Non-pigmented ciliary epithelial cell (primary cell): ENCODE measurements at places on chromosomes 3 and 15.

DNA sequence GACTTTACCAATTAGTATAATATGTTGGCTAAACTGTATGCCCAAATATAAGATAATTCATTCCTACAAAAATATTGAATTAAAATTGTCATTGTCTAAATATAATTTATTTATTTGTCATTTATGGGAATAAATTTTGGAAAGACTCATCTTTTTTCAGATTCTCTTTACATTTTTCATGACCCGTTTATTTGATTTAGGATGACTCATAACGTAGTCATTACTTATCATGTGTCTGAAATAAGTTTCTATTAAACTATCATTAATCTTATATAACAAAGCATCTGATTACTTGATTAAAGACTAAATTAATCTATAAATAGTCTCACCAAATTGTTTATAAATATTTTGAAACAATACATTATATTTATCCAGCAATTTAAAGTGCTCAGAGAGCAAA is 516.6 kb downstream of the CADM2 start:
- no peak for DNase-seq

DNA sequence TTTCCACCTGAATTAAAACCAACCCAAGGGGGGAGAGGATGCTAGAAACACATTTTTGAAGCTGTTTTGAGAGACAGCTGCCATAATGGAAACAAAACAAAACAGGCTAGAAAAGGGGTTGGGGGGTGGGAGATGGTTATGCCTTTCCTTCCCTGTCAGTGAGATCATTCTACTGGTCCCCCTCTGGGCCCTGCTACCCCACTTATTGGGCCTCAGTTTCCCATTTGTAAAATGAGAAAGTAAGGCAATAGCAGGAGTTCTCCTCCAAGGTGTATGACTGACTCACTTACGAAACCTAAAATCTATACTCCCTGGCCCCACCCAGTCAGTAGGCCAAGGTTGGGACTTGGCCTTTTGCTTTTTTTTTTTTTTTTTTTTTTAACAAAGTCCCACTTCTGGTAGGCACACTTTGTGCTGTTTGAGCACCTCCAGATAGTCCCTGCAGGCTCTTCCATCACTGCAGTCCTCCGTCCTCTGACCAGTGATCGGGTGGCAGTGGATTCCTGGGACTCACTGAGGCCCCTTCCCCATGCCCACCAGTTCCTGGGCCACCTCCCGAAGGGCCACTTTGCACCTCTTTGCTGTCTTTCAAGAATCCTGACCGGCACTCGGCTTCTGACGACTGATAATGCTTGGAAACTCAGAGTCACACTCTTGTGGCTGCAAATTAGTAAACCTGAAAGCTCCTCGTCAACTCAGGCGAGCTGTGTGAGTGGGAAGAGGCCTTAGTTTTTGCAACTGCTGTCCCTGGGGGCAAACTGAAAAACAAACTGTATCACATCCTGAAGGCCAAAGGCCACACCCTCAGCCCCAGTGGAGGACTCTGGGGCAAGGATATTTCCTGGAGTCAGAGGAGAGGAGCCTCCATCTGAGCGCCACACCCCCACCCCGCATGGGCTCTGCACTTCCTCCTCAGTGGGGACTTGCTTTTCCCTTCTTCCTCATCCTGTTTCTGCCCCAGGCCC is 6.7 kb upstream of the PSTPIP1 start:
- DNase-seq: no peak

DNA sequence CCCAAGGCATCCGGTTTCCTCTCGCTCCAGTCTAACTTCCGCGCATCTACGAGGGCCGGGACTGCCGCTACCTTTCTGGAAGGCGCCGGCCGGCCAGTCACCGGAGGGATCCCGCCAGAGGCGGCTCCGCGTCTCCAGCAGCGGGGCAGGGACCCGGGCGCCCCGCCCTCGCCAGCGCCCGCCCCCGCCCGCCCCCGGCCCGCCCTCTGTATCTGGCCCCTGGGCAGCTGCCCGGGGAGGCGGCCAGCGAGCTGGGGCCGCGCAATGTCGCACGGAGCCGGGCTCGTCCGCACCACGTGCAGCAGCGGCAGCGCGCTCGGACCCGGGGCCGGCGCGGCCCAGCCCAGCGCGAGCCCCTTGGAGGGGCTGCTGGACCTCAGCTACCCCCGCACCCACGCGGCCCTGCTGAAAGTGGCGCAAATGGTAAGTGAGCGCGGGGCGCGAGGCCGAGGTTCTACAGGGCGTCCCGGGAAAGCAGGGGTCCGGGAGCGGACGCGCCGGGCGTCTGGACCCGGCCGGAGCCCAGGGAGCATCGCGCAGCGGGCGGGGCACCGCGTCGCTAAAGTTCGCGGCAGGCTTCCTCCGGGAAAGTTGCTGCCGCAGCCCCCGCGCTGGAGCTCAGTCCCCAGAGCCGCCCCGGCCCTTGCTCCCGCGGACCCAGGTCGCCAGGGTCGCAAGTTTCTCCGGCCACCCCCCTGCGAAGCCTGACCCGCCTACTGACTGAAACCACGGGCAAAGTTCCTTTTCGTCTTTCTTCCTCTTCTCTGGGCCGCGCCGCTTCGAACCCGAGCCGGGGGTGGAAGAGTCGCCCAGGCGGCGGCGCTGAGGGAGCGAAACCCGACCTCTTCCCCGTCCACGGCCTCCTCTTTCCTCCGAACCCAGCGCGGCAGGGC is at the start of gene CMTM7:
CMTM7 (plus strand) TSS at position 211 of the 893 bp plus-strand sequence; CDS start at position 265, 54 bp downstream.
- DNase-seq: no peak

GRCh38 chr3:189394599-189395121 is 222.9 kb downstream of the TPRG1 start:
- no peak for DNase-seq

DNA sequence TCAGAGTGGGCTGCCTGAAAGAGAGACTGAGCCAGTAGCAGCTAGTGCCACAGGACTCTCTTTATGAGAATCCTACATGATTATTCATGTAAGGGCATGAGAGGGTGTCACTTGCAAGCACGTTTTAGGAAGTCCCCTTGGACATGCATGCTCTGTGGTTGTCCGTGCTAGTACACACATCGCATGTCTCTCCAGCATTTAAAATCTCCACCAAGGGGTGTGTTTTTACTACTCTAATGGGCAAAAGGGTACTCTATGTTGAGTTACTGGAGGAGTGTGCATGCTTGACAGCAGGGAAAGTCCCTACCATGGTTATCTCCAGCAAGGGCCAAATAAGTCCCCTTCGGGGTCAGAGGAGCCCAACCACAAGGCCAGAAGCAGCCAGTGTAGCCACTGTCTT is 70.7 kb downstream of the DCLK3 start:
- no peak for DNase-seq

GRCh38 chr3:155876037-155876436 is 5.6 kb downstream of the GMPS start:
- no peak for DNase-seq

DNA sequence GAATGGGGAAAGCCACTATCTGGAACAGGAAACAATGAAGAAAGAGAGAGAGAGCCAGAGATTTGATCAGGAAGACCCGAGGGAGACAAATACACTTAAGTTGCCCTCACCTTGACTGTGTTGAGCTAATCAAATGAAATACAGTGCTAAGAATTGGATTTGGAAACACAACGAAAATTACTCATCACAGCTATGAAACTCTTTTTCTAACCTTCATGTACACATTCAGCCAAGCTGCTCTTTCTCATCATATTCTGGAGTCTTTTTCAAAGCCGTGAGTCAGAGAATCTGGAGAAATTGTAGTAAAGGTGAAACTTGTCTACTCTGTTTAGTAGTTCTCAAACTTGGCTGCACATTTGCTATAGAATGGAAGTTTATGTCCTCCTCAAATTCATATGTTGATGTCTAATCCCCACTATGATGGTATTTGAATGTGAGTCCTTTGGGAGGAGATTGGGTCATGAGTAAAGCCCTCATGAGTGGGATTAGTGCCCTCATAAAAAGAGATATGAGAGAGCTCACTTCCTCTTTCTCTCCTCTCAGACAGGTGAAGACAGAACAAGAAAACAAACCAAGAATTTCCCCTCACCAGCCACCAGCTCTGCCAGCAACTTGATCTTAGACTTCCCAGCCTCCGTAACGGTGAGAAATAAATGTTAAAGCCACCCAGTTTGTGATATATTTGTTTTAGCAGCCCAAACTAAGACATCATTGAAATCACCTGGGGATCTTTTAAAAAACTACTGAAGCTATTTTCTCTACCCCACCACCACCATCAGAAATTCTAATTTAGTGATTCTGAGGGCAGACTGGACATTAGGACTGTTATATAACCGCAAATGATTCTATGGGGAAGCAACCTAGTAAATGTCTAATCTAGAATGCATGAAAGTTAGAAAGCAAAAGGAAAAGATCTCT is 143.6 kb upstream of the GRM7 start:
- no peak for DNase-seq

DNA sequence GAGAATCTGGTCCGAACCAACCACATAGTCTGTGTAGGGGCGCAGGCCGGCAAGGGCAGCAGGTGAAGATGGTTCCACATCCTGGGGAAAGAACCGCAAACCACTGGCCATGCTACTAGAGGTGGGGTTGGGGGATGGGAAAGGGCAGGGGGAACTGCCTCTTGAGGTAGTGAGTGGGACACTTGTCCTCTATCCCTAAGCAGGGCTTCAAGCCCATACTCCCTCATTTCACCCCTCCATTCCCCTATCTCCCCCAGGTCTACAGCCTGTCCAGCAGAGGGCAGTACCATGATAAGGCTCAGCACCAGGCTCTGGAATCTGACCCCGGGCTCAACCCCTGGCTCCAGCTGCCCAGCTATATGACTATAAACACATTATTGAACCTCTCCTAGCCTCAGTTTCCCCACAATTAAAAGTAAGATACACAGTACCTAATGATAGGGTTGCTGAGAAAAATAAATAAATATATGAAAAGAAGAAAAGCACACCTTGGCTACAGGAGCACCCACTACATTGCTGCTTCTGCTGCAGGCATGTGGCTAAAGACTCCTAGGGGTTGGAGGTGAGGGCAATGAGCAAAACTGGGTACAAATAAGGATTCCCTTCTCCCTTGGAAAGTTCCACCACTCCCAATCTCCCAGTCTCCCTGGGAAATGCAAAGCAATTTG is 6.3 kb downstream of the GORASP1 start:
- no peak for DNase-seq

- DNase-seq: no peak
Observed at GRCh38 chr3:30908456-30909037, 14.1 kb upstream of the GADL1 start.

DNA sequence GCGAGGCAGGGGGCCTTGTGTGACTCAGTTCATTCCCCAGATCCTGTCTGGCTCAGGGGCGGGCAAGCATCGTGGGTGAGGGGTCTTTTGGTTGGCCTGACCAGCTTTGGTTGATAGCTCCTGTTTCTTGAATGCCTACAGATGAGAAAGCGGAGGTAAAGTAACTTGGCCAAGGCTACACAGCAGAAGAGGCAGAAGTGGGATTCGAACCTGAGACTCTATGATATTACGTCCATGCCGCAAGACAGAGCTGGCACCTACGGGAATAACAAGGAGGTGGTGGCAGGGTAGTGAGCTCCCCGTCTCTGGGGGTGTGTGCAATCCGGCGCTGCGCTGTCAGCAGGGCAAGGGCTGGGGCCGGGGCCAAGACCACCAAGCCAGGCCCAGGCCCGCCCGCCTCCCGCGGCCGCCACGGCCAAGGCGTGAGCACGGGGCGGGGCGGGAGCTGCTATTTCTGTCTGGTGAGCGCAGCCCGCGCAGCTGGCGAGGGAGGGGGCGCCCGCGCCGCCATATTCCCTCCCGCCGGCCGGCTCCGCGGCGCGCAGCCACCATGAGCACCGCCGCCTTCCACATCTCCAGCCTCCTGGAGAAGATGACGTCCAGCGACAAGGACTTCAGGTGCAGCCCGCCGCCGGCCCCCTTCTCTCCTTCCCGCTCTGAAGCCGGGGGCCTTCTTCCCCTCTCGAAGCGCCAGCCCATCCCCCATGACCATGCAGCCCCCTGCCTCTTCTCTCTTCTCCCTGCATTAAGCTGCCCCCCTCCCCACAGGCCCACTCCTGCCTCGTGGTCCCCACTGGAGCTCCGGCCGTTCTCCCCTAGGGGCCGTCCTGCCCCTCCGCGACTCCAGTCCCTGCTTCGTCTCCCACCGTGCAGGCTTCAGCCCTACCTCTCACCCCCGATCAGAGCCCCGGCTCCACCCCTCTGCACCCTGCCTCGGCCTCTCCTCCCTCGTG is at the start of gene CAND2:
CAND2 (plus strand) TSS at position 510 of the 953 bp plus-strand sequence; CDS start at position 551, 41 bp downstream.
- no peak for DNase-seq

- no peak for DNase-seq
Observed at GRCh38 chr3:73601011-73601410, 23.7 kb downstream of the PDZRN3 start.

DNA sequence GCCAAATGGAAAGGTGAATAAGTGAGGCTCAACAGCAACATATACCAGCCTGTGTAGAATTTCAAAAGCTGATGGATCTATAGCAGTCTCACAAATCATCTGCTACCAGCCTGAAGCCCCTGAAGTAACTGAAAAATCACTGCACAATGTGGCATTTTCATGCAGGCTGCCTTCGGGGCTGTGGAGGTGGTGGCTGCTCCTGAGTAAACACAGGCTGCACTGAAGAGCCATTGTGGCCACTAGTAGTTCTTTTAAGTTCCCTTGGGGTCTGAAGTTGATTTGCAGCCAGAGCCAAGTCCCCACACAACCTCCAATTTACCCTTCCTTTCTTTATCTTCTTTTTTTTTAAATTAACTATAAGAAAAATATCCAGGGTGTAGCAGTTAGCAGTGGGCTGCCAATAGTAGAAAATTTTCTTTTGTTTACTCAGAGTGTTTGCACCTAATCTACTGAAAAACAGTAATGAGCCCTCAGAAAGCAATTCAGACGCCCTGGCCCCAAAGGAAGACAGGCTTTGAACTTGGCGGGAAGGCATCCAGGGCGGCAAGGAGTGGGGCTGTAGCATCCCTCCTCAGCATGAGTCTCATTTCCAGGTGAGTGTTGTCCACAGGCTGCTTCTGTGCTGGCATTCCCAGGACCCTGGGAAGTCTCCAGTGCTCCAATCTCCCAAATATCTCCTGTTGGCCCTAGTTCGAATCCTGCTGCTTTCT is 13.3 kb upstream of the SUSD5 start:
- DNase-seq: no peak

- DNase-seq: no peak
Observed at GRCh38 chr15:68126396-68126795, 72.3 kb downstream of the PIAS1 start.

- no peak for DNase-seq
Observed at GRCh38 chr3:154598166-154598565, 168.2 kb upstream of the GPR149 start.

- peak; percentile 91 for DNase-seq
Observed at GRCh38 chr3:81743096-81744025, 18.1 kb downstream of the GBE1 start.

DNA sequence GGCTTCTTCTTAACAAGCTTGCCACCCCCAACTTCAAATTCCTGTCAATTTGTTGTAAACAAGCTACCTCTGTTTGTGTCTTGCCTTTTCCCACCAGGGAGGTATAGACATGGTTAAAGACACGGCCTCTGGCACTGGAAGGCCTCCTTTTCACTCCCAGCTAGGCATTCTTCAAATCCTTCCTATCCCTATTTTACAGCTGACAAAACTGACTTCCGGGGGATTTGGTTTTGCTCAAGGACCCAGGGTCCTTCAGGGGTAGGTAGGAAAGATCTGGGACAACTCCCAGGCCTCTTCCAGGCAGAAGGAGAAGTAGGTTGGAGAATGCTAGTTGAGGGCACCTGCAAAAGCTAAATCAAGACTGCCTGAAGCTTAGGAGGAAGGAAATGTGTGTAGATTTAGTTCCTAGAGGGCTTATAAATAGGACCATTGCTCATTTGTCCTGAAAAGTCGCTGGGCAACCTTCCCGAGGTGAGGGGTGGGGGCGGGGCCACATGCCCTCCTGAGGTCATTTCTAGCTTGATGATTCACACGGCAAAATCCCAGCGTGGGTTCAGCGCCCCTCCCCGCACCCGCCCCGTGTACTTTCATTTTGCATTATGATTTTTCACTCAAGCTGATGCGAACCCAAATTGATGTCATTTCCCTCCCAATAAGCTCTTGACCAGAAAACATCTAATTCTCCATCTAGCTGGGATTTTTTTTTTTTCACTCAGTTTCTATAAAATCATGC is 365.5 kb downstream of the SHQ1 start:
- DNase-seq: peak; percentile 43
